ENCODE measurements at places on chromosomes 7 and 10. TPM values are rescaled to one million over a fixed set of nuclear protein-coding genes. Genes with fewer than 3 reads are reported as not detected.

- no peak overlapping the region for H3K4me3 ChIP-seq
- H3K36me3 ChIP-seq, result no peaks in the 10 kb centered on the region
- no peaks in the 10 kb centered on the region for H3K27me3 ChIP-seq
These were observed 72.0 kb downstream of the DGKI start for GRCh38 chr7:137774793-137775201.

GRCh38 chr7:122556873-122557542, 141.9 kb downstream of the RNF133 start:
- no peaks in the 10 kb centered on the region for H3K27me3 ChIP-seq
- H3K36me3 ChIP-seq, result no peaks in the 10 kb centered on the region
- no peak overlapping the region for H3K27ac ChIP-seq
- DNase-seq, result no peak

DNA sequence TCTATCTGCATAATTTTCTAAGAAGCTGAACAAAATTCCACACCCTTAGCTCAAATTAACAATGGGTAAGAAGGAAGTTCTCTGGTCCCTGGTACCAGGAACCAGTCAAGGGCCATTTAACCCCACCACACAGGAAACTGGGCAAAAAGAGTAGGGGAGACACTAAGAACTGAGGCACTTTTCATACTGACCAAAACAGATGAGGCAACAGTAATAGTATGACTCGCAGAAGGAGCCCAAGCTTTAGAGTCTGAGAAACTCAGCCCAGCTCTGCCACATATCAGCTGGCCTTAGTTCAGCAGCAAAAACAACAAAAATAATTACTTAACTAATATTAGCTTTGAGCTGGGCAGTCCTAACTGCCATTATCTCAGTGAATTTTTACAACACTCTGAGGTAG, 221.2 kb downstream of the FAM107B start:
- peaks cover 57% of the 10 kb centered on the region for H3K4me1 ChIP-seq
- no peak overlapping the region for H3K4me3 ChIP-seq
- no peak for DNase-seq
- no peaks in the 10 kb centered on the region for H3K27me3 ChIP-seq
- H3K36me3 ChIP-seq, result no peaks in the 10 kb centered on the region

DNA sequence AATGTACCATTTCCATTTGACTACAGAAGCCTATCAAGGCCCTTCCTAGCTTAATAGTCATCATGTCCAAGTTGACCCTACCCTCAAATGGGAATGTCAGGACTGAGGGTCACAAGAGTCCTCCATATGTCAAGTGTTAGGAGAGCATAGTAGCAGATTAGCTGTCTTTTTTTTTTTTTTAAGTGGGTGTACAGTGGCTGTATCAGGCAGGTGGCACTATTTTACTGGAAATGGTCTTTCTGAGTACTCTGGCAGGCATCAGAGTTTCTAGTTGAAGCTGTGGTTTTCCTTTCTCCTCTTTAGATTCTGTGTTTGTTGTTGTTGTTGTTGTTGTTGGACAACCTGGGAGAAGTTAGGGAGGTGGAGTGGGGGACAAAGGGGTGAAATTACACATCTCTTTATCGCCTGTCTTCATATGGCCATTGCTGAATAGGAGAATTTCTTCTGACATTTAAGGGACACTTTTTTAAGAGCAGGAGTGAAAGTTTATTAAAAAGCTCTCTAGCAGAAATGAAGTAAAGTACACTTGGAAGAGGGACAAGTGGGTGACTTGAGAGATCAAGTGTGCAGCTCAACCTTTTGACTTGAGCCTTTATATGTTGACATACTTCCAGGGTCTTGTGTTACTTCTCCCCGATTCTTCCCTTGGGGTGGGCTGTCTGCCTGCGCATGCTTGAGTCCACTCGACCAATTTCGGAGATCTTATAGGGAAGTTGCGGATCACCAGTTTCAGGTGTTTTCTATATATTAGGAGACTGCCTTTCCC, 104.1 kb upstream of the FOXP2 start:
- no peaks in the 10 kb centered on the region for H3K27me3 ChIP-seq
- H3K27ac ChIP-seq, result no peak overlapping the region
- no peaks in the 10 kb centered on the region for H3K4me1 ChIP-seq
- H3K4me3 ChIP-seq, result no peak overlapping the region
- DNase-seq, result no peak

GRCh38 chr10:25678666-25679065, 255.4 kb upstream of the MYO3A start:
- H3K27ac ChIP-seq, result no peak overlapping the region
- H3K4me1 ChIP-seq, result no peaks in the 10 kb centered on the region
- DNase-seq, result no peak
- peaks cover 3% of the 10 kb centered on the region for H3K27me3 ChIP-seq

GRCh38 chr10:63143987-63144386, 10.9 kb downstream of the NRBF2 start:
- DNase-seq, result no peak
- peaks cover 2% of the 10 kb centered on the region for H3K36me3 ChIP-seq
- H3K27ac ChIP-seq, result no peak overlapping the region
- no peaks in the 10 kb centered on the region for H3K27me3 ChIP-seq
- H3K4me3 ChIP-seq, result no peak overlapping the region

DNA sequence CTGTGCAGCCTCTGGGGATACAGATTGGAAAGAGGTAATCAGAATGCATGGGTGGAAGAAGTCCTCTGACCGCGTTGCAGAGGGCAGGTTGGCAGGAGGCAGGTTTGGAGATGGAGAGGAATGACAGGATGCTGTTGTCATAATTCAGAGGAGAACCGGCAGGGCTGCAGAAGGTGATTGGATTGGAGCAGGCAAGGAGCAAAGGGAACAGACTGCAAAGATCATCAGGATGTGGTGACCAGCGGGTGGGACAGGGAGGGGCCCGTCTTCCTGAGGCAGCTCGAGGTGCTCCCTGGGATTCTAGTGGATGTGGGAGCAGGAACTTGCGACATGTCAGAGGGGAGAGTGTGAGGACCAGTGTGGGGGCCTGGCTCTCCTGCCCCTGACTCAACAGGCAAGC, 78.5 kb upstream of the PPIF start:
- H3K27ac ChIP-seq, result no peak overlapping the region
- no peak for DNase-seq
- H3K4me3 ChIP-seq, result no peak overlapping the region
- peaks cover 4% of the 10 kb centered on the region for H3K36me3 ChIP-seq
- peaks cover 83% of the 10 kb centered on the region for H3K4me1 ChIP-seq

- no peak overlapping the region for H3K27ac ChIP-seq
- H3K4me1 ChIP-seq, result peaks cover 20% of the 10 kb centered on the region
- no peak overlapping the region for H3K4me3 ChIP-seq
- no peak for DNase-seq
- peaks cover 67% of the 10 kb centered on the region for H3K36me3 ChIP-seq
These were observed 5.4 kb downstream of the NOM1 start for GRCh38 chr7:156954941-156955340.

GRCh38 chr7:26449175-26450165, 157.8 kb downstream of the SNX10 start:
- DNase-seq, result peak; percentile 3
- no peak overlapping the region for H3K27ac ChIP-seq
- H3K4me3 ChIP-seq, result no peak overlapping the region
- no peaks in the 10 kb centered on the region for H3K4me1 ChIP-seq
- no peaks in the 10 kb centered on the region for H3K36me3 ChIP-seq

DNA sequence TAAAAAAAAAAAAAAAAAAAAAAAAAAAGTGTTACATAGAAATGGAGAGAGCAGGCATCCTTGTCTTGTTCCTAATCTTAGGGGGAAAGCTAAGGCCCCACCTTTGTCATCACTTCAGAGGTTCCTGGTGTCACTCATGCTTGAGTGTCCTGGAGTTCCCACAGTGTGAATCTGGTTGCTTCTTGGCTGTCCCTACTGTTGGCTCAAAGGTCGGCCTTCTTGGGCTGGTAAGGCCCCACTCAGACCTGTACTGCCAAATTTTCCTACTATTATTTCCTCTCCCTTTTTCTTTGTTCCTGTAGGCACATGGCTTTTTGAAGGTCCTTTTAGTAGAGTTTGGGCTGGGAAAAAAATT, 21.5 kb downstream of the OPTN start:
- no peak overlapping the region for H3K27ac ChIP-seq
- H3K36me3 ChIP-seq, result peaks cover 49% of the 10 kb centered on the region
- H3K4me3 ChIP-seq, result no peak overlapping the region
- peaks cover 12% of the 10 kb centered on the region for H3K4me1 ChIP-seq
- no peaks in the 10 kb centered on the region for H3K27me3 ChIP-seq

DNA sequence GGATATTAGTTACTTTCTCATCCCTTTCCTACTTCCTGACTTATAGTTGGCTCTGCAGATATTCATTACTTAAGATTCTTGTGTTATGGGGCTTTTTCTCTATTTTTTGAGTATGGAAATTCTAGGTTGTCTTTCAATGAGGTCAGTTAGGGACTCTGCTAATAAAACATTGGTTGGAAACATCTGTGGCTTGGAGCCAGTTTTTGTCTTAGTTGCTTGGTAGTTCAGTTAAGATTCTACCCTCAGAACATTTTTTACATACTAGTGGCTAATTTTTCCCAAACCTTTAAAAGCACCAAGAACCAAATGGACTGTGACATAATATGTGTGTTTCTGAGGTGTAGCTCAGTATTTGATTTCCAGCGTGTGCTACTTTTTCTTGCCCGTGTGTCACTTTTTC, 305.6 kb upstream of the FZD1 start:
- no peak overlapping the region for H3K27ac ChIP-seq
- no peak overlapping the region for H3K4me3 ChIP-seq
- no peaks in the 10 kb centered on the region for H3K27me3 ChIP-seq
- no peak for DNase-seq

DNA sequence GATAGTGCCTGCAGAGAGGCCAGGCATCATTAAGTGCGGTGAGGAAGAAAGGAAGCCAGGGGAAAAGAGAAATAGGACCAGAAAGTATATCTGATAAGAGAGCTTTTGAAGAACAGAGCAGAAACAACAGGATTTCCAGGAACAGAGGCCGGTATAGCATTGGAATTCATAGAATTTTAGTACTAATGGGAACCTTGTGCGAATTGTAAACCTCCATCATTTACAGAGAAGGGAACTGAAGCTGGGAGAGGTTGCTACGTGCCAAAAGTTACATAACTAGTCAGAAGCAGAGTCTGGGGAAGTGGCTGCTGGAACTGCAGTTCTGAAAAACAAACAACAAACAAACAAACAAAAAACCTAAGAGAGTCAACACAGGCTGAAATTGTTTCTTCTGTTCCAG, 5.4 kb upstream of the ZMYND11 start:
- no peaks in the 10 kb centered on the region for H3K27me3 ChIP-seq
- H3K4me1 ChIP-seq, result peaks cover 24% of the 10 kb centered on the region
- no peak overlapping the region for H3K27ac ChIP-seq
- H3K4me3 ChIP-seq, result no peak overlapping the region
- DNase-seq, result no peak
- H3K36me3 ChIP-seq, result no peaks in the 10 kb centered on the region

DNA sequence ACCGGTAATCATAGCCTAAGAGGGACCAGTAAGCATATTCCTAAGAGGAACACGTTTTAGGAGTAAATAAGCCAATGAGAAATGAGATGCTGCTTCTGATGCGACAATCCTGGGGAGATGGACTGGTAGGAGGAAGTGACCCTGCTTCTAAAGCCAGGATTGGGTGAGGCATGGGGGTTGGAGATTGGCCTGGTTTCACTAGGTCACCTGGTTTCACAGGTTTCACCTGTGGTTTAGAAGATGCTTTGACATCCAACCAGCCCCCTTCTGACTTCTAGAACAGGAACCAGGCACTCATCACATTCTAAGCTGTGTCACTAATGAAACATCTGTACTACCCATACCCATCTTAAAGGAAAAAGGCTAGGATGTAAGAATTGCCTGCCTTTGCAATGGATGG, 53.0 kb upstream of the BAMBI start:
- DNase-seq, result peak; percentile 24
- H3K4me1 ChIP-seq, result peaks cover 4% of the 10 kb centered on the region

- H3K27me3 ChIP-seq, result no peaks in the 10 kb centered on the region
- H3K27ac ChIP-seq, result no peak overlapping the region
- DNase-seq, result no peak
- H3K36me3 ChIP-seq, result no peaks in the 10 kb centered on the region
These were observed 176.6 kb downstream of the PIP4K2A start for GRCh38 chr10:22537810-22538209.

DNA sequence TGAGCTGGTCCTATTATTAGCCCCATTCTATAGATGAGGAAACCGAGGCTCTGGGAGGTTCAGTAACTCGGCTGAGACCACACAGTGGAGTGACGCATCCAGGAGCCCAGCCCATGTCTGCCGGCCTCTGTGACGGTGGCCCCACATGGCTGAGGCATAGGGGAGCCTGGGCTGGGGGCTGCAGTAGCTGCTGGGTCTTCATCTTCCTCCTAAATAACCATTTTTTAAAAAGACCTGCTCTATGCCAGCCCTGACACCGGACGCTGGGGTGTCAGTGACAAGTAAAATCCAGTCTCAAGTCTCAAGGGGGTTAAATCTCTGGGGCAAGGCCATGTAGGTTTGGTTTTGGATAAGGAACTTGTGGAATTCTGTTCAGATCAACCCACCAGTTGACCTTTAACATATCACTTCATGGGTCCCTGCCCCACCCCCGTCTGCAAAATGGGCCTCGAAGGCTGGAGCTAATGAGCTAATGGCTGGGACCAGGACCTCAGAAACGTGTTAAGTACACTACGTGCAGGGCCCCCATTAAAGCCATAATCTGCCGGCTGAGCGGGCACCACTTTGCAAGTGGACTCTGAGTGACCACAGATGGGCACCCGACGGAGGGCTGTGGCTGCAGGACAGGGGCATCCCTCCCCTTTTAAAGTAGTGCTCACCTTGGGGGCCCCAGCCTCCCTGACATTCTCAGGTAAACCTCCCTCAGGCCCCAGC, 136.5 kb upstream of the UNC5B start:
- no peak overlapping the region for H3K4me3 ChIP-seq
- no peaks in the 10 kb centered on the region for H3K27me3 ChIP-seq
- H3K36me3 ChIP-seq, result no peaks in the 10 kb centered on the region
- DNase-seq, result no peak
- H3K27ac ChIP-seq, result no peak overlapping the region
- H3K4me1 ChIP-seq, result no peaks in the 10 kb centered on the region

GRCh38 chr7:69596723-69597277, 1.5 kb upstream of the AUTS2 start:
- H3K4me1 ChIP-seq, result peaks cover 29% of the 10 kb centered on the region
- no peaks in the 10 kb centered on the region for H3K36me3 ChIP-seq
- H3K27me3 ChIP-seq, result no peaks in the 10 kb centered on the region
- H3K27ac ChIP-seq, result peak overlapping the region; percentile 59
- peak overlapping the region; percentile 65 for H3K4me3 ChIP-seq
- DNase-seq, result no peak

GRCh38 chr7:16528520-16528919, 1.9 kb downstream of the LRRC72 start:
- H3K36me3 ChIP-seq, result no peaks in the 10 kb centered on the region
- H3K27me3 ChIP-seq, result no peaks in the 10 kb centered on the region
- no peak overlapping the region for H3K4me3 ChIP-seq
- H3K4me1 ChIP-seq, result no peaks in the 10 kb centered on the region
- H3K27ac ChIP-seq, result no peak overlapping the region
- DNase-seq, result no peak

Gene SPDYE8
- not detected for total RNA-seq

Gene TEX36
- total RNA-seq, result not detected

Gene MSMB
- not detected for total RNA-seq

Gene RADIL
- total RNA-seq, result not detected

Gene PCGF5
- 102 TPM for total RNA-seq

Gene ADAM8
- total RNA-seq, result 116 TPM

Gene SP8
- total RNA-seq, result not detected

Gene CUBN
- 4.2 TPM for total RNA-seq

Measured in B cell (primary cell).